ENCODE measurements at places on chromosomes 1 and 21.

GRCh38 chr1:113088972-113089371 lies 16.0 kb downstream of the LRIG2 start:
- no peak for DNase-seq

- no peak for DNase-seq
These were observed 5.0 kb upstream of the BCAR3 start for GRCh38 chr1:93686504-93687250.

DNA sequence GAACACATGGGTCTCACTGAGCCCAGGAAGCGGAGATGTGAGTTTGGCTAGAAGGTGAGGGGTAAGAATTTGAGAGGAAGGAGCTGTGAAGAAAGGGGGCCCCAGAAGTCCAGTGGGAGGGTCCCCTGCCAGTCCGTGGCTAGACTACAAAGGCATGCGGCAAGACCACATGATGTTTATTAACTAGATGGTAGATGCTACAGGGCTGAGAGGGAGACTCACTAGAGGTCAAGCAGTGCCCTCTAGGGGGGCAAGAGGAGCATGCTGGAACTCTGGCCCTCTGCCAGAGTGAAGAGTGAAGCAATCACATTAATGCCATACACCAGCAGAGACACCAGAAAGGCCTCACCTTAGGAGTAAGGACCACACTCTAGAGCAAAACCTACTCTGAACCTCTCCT lies 12.2 kb downstream of the KIAA0319L start:
- no peak for DNase-seq

DNA sequence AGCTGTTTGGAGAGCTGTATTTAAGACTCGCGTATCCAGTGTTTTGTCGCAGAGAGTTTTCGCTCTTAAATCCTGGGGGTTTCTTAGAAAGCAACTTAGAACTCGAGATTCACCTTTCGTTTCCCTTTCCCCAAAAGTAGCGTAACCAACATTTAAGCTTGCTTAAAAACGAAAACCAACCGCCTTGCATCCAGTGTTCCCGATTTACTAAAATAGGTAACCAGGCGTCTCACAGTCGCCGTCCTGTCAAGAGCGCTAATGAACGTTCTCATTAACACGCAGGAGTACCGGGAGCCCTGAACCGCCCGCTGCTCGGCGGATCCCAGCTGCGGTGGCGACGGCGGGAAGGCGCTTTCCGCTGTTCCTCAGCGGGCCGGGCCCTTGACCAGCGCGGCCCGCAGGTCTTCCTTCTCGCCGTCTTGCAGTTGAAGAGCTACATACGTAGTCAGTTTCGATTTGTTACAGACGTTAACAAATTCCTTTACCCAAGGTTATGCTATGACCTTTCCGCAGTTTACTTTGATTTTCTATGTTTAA lies 1.9 kb downstream of the OLIG1 start:
- DNase-seq = no peak

DNA sequence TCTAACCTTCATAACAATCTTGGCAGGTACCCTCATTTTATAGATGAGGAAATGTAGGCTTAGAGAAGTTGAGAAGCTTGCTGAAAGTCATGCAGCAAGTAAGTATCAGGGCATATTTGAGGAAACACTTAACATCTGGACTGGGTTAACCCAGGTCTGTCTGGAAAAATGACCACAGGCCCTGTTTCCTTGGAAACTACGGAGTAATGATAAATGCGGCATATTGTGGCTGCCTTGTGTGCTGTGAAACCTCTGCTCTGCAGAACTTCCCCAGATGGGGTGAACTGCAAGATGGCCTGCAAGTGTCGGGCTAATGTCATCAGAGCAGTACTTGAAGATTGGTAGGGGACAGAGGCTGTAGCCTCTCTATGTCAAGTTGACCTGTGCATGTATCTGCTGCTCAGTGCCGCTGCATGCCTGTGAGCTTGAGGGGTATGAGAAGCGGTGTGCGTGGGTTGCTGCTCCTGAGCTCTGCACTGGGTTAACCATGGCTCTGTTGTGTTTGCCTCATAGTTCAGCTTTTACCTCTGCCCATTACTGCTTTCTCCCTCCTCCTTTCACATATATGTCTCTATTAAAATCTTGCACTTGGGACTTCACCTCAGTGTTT lies 83.1 kb downstream of the WDR3 start:
- no peak for DNase-seq

GRCh38 chr21:29152916-29153315 lies 22.5 kb downstream of the MAP3K7CL start:
- peak; percentile 73 for DNase-seq

- peak; percentile 70 for DNase-seq
These were observed 323.4 kb downstream of the LTN1 start for GRCh38 chr21:28669321-28669720.

- DNase-seq = peak; percentile 13
These were observed 449.1 kb upstream of the KAZN start for GRCh38 chr1:14149431-14149830.

DNA sequence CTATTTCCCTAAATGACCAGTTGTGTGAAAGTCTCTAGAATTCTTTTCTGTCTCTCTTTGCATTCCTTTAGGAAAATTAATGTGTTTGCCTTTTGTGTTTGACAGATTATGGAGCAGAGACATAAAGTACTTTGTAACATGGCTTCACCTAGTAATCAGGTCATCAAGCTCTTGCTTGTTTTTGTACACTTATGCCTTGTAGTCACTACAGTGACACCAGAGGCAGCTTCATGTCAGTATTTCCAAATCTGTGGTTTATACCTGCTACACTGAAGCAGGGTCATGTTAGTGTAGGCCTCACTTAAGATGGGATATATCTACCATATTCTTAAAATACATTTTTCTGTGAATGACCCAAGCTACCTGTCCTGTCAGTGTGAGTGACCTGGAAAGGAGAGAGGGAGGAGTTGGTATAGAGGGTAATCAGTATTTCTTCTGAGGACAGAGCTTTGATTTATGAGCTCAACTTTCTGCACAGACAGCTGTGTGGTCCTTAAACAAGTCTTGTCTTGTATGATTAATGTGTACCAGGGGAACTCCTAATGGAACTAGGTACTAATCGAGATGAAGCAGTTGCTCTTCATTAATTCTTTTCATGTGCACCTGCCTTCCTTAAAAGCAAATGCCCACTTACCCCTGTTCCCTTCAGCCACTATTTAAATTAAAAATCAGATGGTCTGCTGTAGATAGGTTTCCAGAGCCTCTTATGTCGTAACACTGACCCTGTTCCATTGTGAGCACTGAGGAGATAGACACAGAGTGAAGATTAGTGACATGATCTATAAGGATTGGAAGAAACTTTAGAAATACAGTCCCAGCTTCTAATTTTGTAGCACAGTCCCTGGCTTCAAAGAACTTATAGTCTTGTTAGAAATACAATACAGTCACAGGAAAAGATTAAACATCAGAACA lies 45.7 kb downstream of the MACO1 start:
- peak; percentile 70 for DNase-seq

DNA sequence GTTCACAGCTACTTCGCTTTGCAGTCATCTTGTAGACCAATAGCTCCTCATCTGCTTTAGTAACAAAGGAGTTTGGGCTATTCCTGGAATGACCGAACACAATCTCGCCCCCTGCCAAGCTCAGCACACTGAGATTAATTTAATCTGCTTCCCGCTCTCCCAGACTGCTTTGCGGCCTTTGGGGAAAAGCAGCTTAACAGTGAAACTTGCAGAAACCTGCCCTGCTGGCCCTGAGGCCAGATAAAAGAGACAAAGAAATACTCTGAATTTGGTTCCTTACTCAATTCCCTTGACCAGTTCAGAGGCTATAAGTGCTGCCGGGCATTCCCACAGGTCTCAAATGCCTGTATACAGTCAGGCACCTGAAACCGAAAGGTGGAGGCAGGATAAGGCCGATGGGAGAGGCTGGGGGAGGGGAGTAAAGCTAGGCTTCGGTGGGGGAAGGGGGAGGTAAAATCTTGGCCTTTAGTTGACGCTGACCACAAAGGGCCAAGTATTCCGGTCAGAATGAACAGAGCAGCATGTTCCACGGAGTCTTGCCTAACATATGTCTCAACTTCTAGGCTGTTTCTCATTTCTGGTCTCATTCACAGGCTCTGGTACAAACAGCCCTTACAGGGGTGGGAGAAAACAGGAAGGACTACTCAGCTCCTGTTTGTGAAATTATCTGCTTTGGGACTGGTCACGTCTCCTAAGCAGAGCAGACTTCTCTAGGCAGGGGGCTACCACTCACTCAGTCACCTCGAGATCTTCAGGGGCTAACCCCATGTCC lies 17.7 kb upstream of the A3GALT2 start:
- peak; percentile 60 for DNase-seq

DNA sequence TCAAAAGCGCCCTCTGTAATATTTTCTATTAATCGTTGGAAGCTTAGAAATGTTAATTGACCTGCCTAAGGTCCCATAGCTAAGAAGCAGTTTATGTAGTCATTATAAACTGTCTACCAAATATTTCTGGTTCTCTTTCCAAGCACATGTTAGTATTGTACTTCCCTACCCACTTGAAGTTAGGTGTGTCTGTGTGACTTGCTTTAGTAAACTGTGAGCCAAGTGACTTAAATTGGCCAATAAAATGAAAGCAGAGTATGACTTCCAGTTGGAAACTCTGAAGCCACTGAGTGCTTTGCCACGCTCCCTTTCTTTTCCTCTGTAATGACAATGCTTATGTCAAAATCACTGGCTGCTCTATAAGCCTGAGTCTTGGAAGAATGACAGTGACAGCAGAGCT lies 20.6 kb upstream of the ADAMTS1 start:
- no peak for DNase-seq

DNA sequence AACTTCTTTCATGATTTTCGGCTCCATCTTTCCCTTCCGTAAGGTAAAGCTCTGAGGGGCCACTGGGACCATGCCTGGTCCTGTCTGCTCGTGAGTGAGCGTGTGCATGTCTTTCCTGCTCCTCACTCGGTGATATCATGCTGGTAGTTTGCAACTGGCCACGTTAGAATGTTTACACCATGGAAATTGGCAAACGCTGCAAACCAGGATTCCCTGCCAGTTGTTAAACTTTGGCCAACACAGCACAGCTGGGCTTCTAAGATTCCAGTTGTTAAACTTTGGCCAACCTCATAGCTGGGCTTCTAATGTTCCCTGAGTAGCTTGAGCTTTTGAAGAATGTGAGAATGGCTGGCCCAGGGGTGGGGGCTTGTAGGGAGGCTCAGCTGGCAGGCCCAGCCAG lies 68.0 kb upstream of the ACTL8 start:
- no peak for DNase-seq

- no peak for DNase-seq
These were observed 32.9 kb upstream of the JUN start for GRCh38 chr1:58816747-58817221.

GRCh38 chr21:38679534-38679933 lies 126.2 kb upstream of the ETS2 start:
- DNase-seq = peak; percentile 8

DNA sequence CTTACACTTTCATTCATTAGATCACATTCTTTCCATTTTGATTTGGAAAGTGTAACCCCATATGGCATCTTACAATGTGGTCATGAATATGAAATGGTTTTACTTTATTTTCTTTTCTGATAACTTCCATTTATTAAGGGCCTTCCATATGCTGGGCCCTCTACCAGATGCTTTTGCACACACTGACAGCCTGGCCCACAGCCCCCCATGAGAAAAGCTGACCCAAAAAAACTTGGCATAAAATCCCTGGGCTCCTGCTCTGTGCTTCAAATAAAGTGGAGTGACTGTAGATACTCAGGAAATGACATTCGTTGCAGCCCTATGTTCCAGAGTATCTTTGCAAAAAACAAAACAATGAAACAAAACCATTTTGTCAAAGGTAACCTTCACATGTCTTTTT lies 48.8 kb downstream of the PRDX6 start:
- DNase-seq = no peak

DNA sequence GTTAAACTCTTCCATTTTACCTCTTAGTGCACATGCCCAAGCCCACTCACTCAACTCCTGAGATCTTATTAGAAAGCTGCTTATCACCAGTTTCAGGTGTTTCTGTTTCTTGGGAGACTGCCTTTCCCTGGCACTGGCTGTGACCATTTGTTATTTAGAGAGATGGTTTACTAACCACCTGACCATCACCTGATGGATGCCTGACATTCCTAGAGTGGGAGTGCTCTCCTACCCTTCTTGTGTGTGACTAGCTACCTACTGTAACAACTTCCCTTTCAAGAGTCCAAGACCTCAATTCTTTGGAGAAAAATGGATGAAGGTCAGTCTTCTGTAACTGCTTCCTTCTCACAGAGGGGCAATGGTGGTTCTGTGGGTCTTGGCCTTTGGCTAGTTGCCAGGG lies 755.2 kb upstream of the ADAMTS5 start:
- DNase-seq = peak; percentile 34

- no peak for DNase-seq
These were observed 65.8 kb downstream of the MEGF6 start for GRCh38 chr1:3545363-3546047.

GRCh38 chr1:245715291-245715701 lies 560.5 kb downstream of the KIF26B start:
- no peak for DNase-seq

- DNase-seq = no peak
These were observed 31.4 kb upstream of the BECN2 start for GRCh38 chr1:241926141-241926540.

GRCh38 chr1:30028939-30029338 lies 694.4 kb downstream of the MATN1 start:
- DNase-seq = no peak

GRCh38 chr1:33296082-33296458 lies 24.8 kb downstream of the A3GALT2 start:
- DNase-seq = no peak

DNA sequence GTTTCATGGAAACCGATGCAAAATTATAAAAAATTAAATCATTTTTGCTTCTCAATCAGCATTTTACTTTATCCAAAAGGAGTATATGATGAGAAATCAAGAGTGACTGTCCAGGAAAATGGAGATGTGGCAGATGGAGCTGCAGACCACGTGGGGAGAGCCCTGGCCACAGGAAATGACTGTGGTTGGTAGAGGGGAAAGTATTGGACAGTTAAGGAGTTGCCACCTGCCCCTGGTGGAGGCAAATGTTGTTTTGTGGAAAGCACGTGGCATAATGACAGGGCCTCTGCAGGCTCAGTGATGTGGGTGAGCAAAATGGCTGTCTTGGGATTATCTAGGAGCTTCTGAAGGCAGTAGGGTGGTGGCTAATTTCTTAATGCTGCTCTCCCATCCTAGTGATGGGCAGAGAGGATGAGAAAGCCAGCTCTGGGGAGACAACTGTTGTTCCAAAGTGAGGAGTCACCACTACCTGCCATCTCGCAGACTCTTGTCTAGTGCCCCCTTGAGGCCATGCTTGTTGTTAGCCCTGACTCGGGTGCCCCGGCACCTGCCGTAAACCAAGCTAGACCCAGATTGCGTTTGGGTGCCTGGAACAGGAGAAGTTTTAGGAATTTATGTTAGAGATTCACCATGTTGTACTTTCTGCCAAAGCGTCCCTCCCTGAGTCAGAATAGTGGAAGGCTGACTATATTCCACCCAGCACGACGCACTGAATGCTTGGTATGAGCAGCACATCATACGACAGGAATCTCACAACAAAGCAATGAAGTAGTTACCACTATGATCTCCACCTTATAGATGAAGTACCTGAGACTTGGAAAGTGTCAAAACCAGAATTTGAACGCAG lies 144.0 kb downstream of the ROR1 start:
- peak; percentile 8 for DNase-seq

DNA sequence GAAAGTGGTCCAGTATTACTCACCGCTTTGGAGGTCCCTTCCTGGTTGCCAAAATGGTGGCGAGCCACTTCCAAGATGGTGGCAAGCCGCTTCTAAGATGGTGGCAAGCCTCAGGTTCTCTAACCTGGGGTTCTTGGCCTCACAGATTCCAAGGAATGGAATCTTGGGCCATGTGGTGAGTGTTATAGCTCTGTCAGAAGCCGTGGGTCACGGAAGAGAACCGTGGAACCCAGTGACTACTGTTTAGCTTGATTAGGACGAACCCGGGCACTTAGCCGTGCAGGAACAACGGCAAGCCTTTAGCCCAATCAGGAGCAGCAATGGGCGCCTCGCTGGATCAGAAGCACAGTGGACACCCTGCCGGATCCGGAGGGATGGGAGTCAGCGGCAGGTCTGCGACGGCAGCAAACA lies 356.2 kb upstream of the TMPRSS15 start:
- DNase-seq = no peak
